Testis (tissue), 5 donors: ENCODE measurements at places on chromosomes 4 and X. TPM values are rescaled to one million over a fixed set of nuclear protein-coding genes. Genes with fewer than 3 reads are reported as not detected.

DNA sequence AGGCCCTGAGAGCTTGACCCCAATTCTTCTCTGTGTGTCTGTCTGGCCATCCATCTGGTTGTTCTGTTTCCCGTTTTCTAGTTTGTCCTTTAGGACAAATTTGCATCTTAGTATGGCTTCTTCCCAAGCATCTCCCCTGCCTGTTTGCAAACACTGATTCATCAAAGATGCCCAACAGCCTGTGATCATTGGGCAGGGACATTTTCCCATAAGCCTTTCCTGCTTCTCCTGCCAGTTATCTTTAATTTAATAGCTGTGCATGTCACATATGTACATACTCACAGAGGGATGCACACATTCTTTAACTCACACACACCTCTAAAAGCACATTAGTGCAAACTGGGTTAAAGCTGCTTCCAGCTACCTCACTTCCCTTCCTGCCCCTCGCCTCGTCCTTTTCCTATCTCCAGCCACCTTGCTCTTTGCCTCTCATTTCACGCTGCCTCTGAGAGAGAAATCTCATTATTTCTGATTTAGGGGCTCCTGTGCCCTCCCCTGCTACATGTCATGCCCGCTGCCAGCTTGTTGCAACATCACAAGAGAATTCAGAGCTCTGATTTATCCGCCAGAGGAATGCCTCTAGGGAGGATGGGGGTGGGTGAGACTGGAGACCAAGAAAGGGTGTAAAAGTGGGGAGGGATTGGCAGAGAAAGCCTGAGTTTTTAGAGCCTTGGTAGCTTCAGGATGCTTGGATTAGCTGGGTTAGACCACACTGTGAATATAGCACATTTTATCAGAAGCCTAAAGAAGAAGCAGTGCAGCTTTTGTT, 100.6 kb downstream of the NHS start:
- no peak overlapping the region for H3K27ac ChIP-seq
- H3K27me3 ChIP-seq: no peaks in the 10 kb centered on the region
- no peak overlapping the region for H3K4me3 ChIP-seq

FNIP2 gene
- total RNA-seq: 25.0 TPM

DNA sequence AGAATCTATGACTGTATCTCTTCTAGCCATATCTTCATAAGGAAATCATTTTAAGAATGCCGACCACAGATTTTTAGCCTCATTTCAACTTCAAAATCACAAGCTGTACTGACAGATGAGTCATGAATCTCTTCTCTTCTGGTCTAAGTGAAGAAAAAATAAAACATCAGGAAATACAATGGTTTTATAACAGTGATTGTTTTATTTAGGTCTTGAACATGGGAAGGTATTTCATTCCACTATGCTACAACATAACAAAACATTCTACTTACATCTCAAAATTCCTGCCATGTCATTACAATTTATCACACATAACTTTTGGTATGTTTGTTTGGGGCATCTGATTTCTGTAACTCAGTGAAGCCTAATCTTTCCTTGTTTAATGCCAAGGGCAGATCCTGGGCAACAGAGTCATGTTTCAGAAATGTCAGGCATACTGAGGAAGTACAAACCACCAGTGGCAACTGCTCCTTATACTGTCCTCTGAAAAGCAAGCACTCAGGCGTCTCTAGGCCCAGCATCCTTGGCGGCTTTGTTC, 325.0 kb downstream of the PDHA2 start:
- DNase-seq: no peak
- no peaks in the 10 kb centered on the region for H3K36me3 ChIP-seq
- no peak overlapping the region for H3K4me3 ChIP-seq
- H3K4me1 ChIP-seq: no peaks in the 10 kb centered on the region
- no peak overlapping the region for H3K27ac ChIP-seq

- H3K27me3 ChIP-seq: no peaks in the 10 kb centered on the region
- H3K36me3 ChIP-seq: no peaks in the 10 kb centered on the region
- H3K4me3 ChIP-seq: no peak overlapping the region
- no peak overlapping the region for H3K27ac ChIP-seq
- H3K4me1 ChIP-seq: no peaks in the 10 kb centered on the region
- DNase-seq: no peak
Measured at GRCh38 chr4:91283726-91284230, 1020.0 kb upstream of the GRID2 start.

GRCh38 chr4:156195914-156196313, 242.2 kb upstream of the CTSO start:
- peaks cover 1% of the 10 kb centered on the region for H3K4me1 ChIP-seq
- H3K36me3 ChIP-seq: no peaks in the 10 kb centered on the region
- no peaks in the 10 kb centered on the region for H3K27me3 ChIP-seq
- DNase-seq: no peak
- H3K27ac ChIP-seq: no peak overlapping the region
